ENCODE measurements at places on chromosomes 12 and 14. TPM values are rescaled to one million over a fixed set of nuclear protein-coding genes. Genes with fewer than 3 reads are reported as not detected.

Gene C12orf54
- total RNA-seq, result not detected

Gene NXPH4
- total RNA-seq, result 2.9 TPM

Gene DAO
- total RNA-seq, result not detected

GRCh38 chr12:80187660-80188090, 88.3 kb downstream of the OTOGL start:
- DNase-seq, result peak; percentile 10

DNA sequence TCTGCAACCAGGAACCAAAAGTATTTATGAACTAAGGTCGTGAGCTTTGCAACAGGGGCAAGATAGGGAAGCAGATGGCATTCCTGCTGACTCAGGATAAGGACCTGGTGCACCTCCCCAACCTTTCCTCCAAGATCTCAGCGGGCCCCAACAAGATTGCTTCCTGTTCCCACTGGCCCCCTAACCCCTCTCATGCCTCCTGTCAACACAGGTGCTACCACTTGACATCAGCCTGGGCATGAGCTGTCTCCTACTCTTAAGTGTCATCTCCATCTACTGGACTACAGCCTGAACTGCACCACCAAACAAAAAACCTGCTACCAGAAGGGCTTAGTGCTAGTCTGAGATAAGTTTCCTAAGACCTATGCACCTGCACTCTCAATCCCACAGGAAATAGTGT, 32.7 kb downstream of the MED6 start:
- DNase-seq, result no peak

DNA sequence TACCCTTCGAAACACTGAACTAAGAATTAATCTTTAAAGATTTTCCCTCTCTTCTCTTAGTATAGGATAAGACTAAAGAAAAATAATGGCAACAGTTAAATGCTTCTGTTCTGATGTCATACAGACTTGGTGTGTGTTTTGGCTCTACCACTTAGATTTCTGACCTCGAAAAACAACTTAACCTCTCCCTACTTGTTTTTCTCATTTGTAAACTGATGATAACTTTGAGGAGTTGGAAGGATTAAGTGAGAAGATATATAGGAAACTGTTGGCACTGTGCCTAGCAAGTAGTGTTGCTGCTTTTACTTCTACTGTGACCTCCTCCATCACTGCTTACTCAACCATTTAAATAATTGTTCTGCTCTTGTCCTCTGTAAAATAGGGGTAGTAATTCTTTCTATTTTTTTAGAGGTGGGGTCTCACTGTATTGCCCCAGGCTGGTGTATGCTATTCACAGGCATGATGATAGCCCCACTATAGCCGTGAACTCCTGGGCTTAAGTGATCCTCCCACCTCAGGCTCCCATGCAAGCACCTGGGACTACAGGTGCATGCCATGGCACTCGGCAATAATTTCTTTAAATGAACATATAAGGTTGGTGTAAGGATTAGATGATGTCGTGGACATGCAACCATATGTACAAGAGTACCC, 22.4 kb downstream of the PALS1 start:
- DNase-seq, result no peak

DNA sequence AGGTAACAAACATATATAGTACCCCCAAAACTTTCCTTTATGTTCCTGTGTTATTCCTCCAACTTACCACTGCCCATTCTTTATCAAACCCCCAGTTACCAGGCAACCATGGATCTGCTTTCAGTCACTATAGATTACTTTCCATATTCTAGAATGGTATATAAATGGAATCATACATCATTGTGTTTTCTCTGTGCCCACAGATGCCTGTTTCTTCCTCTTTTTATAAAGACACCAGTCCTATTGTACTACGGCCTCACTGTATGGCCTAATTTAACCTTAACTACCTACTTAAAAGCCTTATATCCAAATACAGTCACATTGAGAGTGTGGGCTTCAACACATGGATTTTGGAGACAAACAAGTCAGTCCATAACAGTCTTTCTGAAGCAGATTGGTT, 2.6 kb downstream of the TAS2R14 start:
- no peak for DNase-seq

- DNase-seq, result no peak
Observed at GRCh38 chr14:22801716-22802115, 13.5 kb downstream of the SLC7A7 start.

DNA sequence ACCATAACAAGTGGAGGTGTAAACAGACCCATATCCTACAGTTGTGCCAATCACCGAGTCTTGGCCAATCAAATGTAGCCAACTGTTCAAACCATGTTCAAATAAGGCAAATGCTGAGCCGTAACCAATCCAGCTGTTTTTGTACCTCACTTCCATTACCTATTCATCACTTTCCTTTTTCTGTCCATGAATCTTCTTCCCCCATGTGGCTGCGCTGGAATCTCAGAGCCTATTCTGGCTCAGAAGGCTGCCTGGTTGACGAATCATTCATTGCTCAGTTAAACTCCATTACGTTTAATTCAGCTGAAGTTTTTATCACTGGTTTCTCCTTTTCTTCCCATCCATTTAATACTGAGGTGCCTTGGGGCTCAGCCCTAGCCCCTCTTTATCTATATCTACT, 71.1 kb downstream of the TBC1D30 start:
- DNase-seq, result no peak

DNA sequence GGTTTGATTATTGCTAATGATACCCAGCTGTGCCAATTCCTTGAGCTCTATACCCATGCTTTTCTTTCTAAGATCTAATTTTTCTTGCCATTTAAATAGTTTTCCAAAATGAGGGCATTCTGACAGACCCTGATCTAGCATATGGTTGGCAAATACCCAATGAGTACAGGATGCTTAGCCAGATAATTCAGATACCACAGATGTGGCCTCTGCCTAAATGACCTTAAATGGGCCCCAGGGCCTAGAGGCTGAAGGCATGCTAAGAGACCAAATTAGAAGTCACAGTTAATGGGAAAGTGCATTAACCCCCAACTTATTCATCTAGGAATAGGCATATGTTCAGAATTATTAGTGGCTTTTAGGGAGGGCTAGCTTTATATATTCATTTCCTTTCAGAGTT, 122.3 kb upstream of the CNOT2 start:
- no peak for DNase-seq

DNA sequence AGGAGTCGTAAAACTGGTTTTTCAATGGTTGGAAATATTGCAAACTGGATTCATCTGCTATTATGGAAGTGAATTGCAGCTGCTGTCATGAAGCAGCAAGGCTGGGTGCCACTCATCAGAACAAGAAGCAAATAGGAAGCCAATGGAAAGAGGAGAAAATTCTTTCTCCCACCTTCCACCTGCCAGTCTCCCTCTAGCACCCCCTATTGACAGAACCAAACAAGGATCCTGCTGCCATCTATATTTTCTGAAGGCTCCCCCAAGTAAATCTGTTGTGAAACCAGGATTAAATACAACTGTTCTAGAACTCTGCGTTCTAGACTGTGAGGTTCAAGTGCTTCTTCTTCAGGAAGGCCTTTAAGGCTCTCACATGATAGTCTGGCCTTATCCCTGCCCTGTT, 286.6 kb downstream of the AACS start:
- no peak for DNase-seq

DNA sequence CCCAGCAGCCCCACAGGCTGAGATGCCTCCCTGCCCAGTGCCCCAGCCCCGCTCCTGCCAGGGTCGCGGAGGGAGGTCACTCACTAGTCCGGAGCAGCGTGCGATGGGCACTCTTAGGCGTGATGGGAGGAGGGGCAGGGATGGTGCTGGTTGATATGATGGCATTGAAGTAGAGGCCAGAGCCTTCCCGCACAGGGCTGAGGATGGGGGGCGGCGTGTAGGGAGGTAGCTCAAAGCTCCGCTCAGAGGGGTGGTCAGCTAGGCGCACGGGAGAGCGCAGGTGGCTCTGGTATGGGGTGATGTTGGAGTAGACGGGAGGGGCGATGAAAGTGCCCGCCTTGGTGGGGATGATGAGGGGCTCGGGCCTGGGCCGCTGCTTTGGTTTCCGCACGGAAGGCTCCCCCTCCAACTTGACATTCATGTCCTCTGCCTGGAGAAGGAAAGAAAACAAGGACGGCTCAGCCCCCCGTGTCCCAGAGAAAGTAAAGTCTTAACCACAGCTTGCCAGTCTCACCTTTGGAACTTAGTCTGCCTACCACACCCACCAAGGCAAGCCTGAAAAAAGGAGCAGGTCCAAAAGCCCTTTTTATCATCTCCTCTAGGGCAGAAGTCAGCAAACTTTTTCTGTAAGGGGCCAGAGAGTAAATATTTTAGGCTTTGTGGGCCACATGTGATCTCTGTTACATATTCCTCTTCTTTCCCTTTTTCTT, 15.5 kb upstream of the PNMA1 start:
- DNase-seq, result no peak
